ENCODE measurements at places on chromosomes 5 and 9.

DNA sequence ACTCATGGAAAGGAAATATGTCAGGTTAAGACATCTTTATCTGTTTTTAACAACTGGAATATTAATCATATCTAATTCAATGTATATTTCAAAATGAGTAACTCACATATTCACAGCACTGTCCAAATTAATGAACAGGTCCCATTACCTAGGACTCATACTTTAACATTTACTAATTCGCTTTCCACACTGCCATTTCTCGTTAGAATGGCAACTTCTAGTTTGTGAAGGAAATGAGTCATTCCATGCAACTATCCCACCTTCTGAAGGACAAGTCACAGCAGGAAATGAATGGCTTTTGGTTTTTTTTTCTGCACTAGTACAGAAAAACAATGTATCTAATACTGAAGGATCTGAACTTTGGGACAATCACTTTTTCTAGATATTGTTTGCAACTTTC lies 24.6 kb upstream of the IFNK start:
- DNase-seq, result no peak

- DNase-seq, result no peak
Measured at GRCh38 chr9:136643596-136644342, 18.9 kb upstream of the EGFL7 start.

DNA sequence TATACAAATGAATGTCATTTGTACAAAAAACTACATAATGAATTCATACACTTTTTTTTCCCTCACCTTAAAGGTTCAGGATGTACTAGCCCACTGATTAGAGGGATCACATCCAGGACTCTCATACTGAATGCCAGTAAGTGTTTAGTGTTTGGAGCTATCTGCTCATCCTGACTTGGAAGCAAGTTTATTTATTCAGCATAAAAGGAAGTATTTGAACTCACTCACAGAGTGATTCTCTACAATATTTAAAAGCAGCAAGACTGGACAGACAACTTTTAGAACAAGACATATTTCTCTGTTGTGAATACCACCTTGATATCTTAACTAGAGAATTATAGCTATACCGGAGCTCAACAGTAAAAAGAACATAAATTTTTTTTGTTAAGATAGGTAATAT lies 14.8 kb upstream of the IQGAP2 start:
- DNase-seq, result no peak

DNA sequence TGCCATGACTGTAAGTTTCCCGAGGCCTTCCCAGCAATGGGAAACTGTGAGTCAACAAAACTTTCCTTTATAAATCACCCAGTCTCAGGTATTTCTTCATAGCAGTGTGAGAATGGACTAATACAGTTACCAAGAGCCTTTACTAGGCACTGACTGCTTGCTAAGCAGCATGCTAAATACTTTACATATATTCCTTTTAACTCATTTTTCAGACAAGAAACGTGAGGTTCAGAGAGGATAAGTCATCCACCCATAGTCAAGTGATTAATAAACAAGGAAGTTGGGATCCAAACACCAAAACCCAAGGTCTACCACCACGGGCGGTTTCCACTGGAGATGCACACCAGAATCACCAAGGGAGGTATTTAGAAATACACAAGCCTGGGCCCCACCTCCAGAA lies 50.8 kb downstream of the GABBR2 start:
- no peak for DNase-seq

DNA sequence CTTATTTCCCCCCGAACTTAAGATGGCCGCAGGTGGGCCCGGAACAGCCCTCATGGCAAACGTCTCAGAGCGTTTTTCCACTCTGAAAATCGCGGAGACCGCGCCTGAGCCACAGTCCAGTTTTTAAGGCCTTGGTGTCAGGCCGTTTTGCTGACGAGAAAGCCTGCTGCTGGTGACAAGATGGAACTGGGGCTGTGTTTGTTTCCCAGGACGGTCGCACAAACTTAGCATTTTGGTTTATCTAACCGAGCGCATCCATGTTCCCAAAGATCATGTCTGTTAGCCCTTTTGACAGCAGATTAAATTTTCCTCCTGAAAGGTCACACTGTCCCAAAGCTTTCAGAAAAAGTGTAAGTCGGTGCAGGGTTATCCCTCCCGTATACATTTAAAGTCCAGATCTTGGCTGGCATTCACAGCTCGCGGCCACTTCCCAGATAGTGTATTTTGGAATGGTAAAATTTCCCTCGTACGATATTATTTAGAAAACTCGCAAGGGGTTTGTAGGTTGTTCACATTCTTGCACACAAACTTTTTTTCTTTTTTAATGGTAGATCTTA lies 812 bp downstream of the SREK1 start:
- no peak for DNase-seq

DNA sequence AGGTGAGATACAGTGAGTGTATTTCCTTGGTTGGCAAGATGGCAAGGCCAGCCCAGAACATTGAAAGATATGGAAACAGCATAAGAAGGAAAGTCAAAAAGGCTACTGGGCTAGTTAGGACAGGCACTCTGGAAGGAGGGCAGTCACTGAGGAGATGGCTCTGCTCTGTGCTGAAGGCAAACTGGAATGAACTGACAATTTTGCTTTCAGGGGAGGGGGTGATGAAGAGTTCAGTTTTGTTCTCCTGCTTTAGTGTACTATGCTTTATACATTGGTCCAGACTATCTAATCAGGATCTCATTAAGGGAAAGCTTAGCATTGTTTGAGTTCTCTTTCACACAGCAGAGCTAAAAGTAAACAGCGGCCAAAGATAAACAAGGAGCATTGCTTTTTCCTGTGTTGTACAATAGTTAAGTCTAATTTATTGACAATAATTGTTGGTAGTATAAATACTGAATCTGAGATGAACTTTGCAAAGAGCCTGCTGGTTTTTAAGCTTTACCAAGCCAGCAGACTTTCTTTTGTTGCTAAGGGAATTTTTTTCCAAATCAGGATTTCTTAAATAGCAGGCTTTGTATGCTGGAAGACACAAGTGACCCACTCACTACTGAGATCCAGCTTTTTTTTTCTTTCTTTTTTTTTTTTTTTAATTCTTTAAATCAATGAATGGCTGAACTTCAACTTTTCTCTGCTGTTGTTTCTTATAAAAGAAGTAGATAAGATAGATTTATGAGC lies 355.5 kb downstream of the ARRDC3 start:
- no peak for DNase-seq

DNA sequence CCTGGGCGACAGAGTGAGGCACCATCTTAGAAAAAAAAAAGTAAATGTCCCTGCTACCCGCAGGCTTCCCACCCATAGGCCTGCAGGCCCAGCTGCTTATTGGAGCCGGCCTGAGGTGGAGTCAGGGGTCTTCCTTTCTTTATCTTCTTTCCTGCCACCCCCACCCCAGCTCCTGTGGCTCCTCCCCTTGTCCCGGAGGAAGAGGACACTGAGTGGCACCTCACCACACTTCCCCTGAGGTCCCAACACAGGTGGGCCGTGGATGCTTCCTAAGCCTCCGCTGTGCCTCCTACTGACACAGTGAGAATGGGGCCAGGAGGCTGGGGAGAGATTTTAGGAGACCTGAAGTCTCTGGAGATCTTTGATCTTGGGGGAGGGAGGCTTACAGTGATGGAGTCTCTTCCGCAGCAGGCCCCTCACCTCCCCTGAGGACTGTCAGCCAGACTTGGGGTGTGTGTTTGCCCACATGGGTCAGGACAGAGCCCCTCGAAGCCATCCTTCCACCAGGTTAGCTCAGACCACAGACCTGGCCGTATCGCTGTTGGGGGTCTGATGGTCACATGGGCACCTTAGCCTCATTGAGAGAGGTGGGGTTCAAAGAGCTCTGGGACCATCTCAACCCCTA lies 135.4 kb upstream of the IER5L start:
- DNase-seq, result no peak

DNA sequence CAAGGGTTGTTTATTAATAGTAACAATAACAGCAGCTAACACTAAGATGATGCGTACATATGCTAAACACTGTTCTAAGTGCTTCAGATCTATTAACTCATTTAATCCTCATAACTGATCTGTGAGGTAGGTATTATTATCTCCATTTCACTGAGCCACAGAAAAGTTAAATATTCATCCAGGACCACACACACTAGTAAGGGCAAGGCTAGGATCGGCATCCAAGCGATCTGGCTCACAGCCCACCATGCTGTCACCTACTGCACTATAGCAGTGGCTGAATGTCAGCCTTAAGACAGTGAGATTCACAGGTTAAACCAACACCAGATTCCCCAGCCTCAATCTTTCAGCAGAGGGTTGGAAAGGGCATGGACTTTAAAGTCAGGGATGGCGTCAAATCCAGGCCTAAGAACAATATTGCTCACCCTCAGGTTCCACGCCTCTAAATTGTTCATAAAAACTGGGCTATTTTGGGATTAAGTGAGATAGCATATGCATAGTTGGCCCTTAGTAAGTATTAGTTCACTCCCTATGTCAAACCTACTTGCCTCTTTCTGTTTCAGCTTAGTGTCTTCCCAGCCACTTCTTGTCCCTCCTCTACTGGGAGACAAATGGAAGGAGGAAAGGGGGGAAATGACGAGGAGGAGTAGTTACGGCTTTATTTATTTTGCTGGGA lies 150.8 kb downstream of the MAPKAP1 start:
- DNase-seq, result no peak

- no peak for DNase-seq
Measured at GRCh38 chr5:60177596-60177995, 284.1 kb upstream of the PDE4D start.

GRCh38 chr5:17329571-17329970 lies 112.1 kb downstream of the BASP1 start:
- no peak for DNase-seq

DNA sequence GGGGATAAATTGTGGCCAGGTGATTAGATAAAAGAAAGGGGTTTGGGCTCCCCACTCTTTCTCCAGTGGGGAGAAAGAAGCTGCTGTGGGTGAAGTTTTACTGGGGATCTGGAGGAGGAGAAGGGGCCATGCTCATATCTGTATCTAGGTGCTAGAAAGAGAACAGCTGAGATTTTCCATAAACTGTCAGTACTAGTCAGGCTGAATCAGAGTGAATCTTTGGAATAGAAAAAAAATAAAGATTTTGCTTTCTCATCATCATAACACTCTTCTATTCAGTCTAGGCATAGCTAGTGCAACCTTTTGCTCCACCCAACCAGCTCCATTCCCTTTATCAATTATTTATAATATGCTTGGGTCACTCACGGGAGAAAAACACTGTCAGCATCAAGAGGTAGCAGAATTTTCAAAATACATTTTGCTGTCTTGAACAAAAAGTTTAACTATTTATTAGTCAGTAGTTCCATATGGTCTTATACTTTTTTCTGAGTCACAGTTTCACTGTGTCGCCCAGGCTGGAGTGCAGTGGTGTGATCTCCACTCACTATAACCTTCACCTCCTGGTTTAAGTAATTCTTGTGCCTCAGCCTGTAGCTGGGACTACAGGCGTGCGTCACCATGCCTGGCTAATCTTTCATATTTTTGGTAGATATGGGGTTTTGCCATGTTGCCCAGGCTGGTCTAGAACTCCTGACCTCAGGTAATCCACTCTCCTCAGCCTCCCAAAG lies 21.3 kb upstream of the ERMP1 start:
- no peak for DNase-seq

- no peak for DNase-seq
Measured at GRCh38 chr5:67123819-67124218, 72.8 kb downstream of the CD180 start.

DNA sequence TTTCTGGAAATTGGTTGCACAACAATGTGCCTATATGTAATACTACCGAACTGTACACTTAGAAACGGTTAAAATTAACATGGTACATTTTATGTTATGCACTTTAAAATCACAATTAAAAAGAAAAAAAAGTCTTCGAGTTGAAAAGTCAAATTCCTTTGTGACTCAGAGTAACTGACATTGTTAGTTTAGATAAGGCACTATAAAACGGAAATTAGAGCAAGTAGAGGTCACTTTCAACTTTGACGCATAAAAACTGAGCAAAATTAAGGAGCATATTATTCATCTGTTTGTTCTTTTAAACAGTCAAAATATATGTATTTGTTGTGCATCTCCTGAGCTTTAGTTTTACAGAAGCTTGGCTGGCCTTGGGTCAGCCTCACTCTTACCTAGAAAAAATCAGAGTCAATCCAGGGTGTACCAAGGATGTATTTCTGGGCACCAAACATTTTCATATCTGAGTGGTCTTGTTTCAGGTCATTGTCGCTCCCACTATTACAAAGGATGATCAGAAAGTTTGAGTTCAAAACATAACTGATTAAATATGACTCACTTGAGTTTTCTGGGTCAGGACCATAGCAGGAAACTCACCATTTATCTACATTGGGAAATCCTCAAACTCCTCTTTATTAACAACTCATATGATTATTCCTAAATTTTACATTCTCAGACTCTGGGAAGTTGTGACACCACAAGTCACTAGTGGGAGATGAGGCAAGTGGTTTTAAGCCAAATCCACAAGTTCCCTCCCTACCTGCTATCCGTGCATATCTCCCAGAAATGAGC lies 160.6 kb downstream of the CCDC192 start:
- no peak for DNase-seq
